ENCODE measurements at places on chromosomes 6 and 20. TPM values are rescaled to one million over a fixed set of nuclear protein-coding genes. Genes with fewer than 3 reads are reported as not detected.

- H3K36me3 ChIP-seq: no peaks in the 10 kb centered on the region
- no peak overlapping the region for H3K27ac ChIP-seq
- DNase-seq: no peak
- H3K4me3 ChIP-seq: no peak overlapping the region
- no peaks in the 10 kb centered on the region for H3K4me1 ChIP-seq
These were observed 22.9 kb downstream of the RAB44 start for GRCh38 chr6:36720251-36721141.

DNA sequence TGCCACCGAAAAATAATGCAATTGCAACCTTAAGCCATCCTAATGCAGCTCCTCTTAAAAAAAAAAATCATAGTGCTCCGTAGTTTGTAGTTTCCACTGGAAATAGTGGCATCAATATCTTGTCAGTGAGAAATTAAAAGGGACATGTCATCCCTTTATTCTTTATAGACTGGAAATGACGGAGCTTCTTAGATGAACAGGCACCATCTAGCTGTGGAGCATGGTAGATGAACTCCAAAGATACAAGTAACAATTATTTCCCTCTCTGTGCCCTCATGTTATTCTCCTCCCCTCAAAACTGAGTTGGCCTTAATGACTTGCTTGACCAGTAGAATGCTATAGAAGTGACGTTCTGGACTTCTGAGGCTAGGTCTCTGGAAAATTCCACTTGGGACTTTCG lies 268.1 kb upstream of the SPTLC3 start:
- H3K36me3 ChIP-seq: no peaks in the 10 kb centered on the region
- no peak overlapping the region for H3K4me3 ChIP-seq
- DNase-seq: no peak
- no peaks in the 10 kb centered on the region for H3K4me1 ChIP-seq

Gene NKAIN2
- 0.48 TPM for total RNA-seq

- H3K27ac ChIP-seq: no peak overlapping the region
- no peaks in the 10 kb centered on the region for H3K36me3 ChIP-seq
- H3K27me3 ChIP-seq: no peaks in the 10 kb centered on the region
- no peak for DNase-seq
- no peaks in the 10 kb centered on the region for H3K4me1 ChIP-seq
- no peak overlapping the region for H3K4me3 ChIP-seq
These were observed 182.6 kb downstream of the RNGTT start for GRCh38 chr6:88780714-88781389.

DNA sequence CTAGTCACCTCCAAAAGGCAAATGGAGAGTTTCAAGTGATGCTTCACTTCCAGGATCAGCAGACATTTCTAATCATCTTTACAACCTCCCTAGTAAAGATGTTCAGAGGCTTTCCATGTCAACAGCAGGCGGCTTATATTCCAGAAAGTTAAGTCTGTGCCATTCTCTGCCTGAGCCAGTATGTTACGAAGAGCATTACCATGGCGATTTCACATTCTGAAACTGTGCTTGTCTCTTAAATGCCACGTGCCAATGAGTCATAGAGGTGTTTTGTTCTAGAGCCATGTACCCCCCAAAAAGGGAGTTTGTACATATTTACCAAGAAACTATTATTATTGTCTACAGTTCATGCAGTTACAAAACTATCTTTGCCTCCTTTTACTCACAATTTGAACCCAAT lies 319.5 kb downstream of the FOXA2 start:
- peaks cover 11% of the 10 kb centered on the region for H3K27me3 ChIP-seq

- H3K4me3 ChIP-seq: peak within 1 kb of the TSS; percentile 20
- H3K4me1 ChIP-seq: no peaks in the 10 kb centered on the region
- H3K27ac ChIP-seq: no peak within 1 kb of the TSS
- DNase-seq: no peak
- H3K27me3 ChIP-seq: peaks cover 14% of the 10 kb centered on the region
These were observed at the start of gene SPATS1 for GRCh38 chr6:44342489-44342888. Gene SPATS1, plus strand, starts transcription at chr6:44342650. Its CDS starts 446 bp downstream, at chr6:44343096.

DNA sequence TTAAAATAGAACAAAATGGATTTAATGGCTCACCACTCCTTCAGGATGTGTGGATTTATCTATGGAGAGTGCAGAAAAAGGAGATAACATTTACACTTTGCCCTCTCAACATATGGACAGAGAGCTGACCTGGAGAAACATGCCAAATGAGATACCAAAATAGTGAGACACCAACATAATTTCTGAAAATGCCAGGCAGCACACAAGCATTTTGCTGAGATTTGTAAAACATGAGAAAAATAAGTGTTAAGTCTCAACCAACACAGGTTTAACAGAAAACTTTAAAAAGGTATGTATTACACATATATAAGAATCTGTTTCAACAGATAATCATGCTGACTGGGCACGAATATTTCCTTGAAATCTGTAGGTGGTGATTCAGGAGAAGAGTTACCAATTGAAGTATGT lies 145.2 kb downstream of the REV3L start:
- no peaks in the 10 kb centered on the region for H3K4me1 ChIP-seq
- no peaks in the 10 kb centered on the region for H3K27me3 ChIP-seq
- H3K27ac ChIP-seq: no peak overlapping the region
- peaks cover 8% of the 10 kb centered on the region for H3K36me3 ChIP-seq
- no peak overlapping the region for H3K4me3 ChIP-seq
- no peak for DNase-seq

GRCh38 chr20:46997187-46997586 lies 102.5 kb downstream of the EYA2 start:
- no peak overlapping the region for H3K4me3 ChIP-seq
- H3K36me3 ChIP-seq: no peaks in the 10 kb centered on the region
- H3K27ac ChIP-seq: no peak overlapping the region
- no peaks in the 10 kb centered on the region for H3K27me3 ChIP-seq
- DNase-seq: no peak

GRCh38 chr6:31352310-31352682 lies 4.7 kb downstream of the HLA-B start:
- DNase-seq: no peak
- H3K27me3 ChIP-seq: no peaks in the 10 kb centered on the region

DNA sequence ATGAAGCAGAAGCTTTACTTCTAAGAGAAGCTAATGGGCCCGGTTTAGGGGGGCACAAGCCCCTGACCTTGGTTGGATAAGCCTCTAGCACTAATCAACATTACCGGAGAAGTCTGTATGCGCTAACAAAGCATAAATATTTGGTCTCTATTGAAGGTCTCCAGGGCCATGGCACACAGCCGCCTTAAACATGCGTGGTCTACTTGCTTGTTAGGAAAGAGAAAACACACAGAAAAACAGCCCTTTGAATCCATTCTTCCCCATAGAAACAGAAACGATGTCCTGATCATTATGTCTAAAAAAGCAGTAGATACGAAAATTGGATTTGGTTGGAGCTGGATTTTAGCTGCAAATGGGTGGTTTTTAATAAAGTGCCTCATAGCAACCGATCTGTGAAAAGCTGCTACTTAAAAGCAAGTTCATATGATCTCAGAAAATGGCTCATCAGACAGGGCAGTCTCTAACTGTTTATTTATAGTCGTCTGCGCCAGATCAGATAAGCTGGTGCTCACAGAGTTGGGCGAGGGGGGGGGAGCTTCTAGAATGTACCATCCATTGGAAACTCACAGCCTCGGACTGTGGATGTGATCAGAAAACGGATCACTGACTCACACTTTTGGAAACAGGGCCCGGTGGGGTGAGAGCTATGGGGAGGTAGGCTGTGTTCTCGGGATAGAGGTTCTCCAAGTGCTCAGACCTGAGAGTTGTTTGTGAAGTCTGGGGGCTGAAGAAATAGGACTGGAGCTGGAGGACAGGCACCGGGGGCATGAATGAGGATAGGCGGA lies 35.3 kb upstream of the APCDD1L start:
- no peaks in the 10 kb centered on the region for H3K27me3 ChIP-seq
- H3K36me3 ChIP-seq: no peaks in the 10 kb centered on the region
- DNase-seq: peak; percentile 51
- no peak overlapping the region for H3K4me3 ChIP-seq
- H3K27ac ChIP-seq: no peak overlapping the region

GRCh38 chr20:35276408-35276807 lies 1.5 kb downstream of the MMP24OS start:
- peak overlapping the region; percentile 98 for H3K27ac ChIP-seq
- H3K4me3 ChIP-seq: peak overlapping the region; percentile 79
- H3K27me3 ChIP-seq: no peaks in the 10 kb centered on the region
- H3K36me3 ChIP-seq: peaks cover 8% of the 10 kb centered on the region
- H3K4me1 ChIP-seq: no peaks in the 10 kb centered on the region

All from breast epithelium (tissue), 4 donors.